NCI-H1092 treated with DMSO at 0.1 percent for 48 hours (cell line): ENCODE measurements at places on chromosomes 4 and X.

GRCh38 chrX:78029663-78030062 lies 60.2 kb upstream of the PGAM4 start:
- DNase-seq = peak; percentile 10

- no peak for DNase-seq
Measured at GRCh38 chr4:154406018-154406795, 85.4 kb downstream of the DCHS2 start.

DNA sequence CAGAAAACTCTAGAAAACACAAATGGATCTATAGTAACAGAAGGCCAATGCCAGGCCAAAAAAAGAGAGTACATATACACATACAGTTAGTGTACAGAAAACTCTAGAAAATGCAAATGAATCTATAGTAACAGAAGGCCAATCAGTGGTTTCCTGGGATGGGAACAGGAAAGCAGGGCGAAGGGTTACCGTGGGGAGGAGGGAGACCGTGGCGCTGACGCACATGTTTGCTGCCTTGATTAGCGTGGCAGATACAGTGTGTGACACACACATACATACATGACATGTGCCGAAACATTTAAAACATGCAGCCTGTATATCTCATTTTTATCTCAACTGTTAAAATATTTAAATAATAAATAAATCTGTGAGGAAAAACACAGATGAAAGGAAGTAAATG lies 14.7 kb downstream of the GAK start:
- no peak for DNase-seq

GRCh38 chrX:22389556-22390179 lies 117.0 kb downstream of the CBLL2 start:
- peak; percentile 81 for DNase-seq

GRCh38 chr4:137705171-137705783 lies 173.0 kb upstream of the PCDH18 start:
- no peak for DNase-seq

GRCh38 chr4:140724760-140725159 lies 31.4 kb downstream of the TBC1D9 start:
- DNase-seq = no peak

- DNase-seq = no peak
Measured at GRCh38 chrX:22105231-22105630, 73.1 kb downstream of the PHEX start.

DNA sequence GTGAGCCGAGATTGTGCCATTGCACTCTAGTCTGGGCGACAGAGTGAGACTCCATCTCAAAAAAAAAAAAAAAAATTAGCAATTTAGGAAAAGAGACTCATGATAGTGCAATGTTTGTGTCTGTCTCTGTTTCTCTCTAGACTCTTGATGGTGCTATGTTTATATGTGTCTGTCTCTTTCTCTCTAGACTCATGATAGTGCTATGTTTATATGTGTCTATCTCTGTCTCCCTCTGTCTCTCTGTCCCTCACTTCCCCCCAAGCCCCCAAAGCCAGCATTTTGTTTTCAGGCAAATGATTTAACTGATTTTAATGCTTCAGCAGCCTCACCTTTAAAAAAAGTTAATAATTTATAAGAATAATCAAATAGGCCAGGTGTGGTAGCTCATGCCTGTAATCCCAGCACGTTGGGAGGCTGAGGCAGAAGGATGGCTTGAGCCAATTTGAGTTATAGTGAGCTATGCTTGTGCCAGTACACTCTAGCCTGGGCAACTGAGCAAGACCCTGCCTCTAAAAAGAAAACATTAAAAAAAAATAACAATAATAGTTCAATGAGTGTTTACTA lies 6.9 kb downstream of the MOB1B start:
- DNase-seq = no peak
